ENCODE measurements at places on chromosomes 6 and 20.

DNA sequence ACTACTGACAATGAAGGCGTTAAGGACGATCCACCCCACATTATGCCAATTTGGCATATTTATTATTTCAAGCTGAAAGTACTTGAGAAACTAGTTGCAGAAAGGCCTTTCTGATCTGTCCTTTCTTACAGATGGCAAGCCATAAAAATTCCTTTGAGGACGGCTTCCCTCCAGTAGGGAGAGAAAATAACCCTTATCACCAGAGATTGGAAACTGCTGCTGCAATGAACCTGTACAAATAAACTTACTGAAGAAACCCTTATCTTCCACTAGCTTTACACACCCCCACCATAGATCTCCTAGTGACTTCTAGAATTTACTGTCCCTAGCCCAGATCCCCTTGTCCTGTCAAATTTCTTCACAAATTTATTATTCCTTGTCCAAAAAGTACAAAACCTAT lies 105.2 kb downstream of the MAP7 start:
- DNase-seq: no peak

DNA sequence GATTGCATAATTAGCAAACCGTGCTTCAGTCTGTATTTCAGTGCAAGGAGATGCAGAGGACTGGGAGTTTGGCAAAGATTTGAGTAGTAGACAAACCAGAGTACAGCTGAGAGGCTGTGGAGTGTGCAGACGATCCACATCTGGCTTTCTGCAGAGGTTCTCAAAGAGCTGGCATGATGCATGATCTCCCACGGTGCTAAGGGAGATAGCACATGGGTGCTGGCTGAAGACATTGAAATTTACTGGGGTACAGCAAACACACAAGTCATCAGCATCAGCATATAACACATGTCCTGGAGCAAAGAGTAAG lies 79.0 kb upstream of the FAM184A start:
- DNase-seq: no peak

DNA sequence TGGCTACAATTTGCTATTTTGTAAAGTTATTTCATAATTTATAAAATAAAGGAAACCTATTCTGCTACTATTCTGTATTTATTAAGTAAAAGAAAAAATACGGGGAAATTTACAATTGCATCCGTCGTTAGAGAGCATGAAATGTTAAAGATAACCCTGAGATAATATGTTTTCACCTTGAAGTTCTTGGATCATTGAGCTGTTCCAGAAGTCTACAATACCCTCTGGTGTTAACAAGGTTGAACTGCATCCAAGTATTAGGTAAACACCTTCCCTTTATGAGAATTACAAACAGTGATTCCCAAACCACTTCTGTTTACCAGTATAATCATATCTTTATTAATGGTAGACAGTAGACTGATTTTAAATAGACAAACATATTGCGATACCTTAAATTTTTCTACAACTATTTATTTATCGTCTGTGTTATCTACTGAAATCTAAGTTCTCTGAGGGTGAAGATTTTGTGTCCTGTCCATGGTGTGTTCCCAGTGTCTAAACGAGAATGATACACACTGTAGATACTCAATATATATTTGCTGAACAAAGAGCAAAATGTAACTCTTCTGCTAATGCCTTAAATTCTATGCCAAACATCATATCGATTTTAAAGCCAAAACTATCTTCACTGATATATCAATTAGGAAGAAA lies 28.2 kb downstream of the TBC1D32 start:
- no peak for DNase-seq

GRCh38 chr6:43074847-43075669 lies 1.1 kb upstream of the PTK7 start:
- no peak for DNase-seq

DNA sequence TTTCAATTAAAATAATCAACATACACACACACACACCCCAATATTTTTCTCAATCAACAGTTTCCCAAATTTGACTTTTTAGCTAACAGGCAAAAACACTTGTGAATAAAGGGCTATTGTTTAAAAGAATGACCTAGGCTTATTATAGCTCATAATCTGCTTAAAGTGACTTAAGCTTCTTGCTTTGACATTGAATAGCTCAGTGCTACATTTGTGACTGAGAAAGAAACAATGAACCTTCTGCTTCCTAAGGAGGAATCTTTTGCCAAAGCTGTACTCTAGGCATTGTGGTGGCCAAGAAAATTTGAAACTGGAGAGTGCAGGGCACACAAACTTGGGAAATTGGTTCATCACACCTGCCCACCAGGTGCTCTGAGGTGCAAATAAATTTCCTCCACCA lies 282.0 kb downstream of the SYNE1 start:
- no peak for DNase-seq

- DNase-seq: no peak
Measured at GRCh38 chr20:37348792-37349516, 3.0 kb downstream of the SRC start.

GRCh38 chr6:80480421-80481157 lies 374.1 kb downstream of the BCKDHB start:
- no peak for DNase-seq

DNA sequence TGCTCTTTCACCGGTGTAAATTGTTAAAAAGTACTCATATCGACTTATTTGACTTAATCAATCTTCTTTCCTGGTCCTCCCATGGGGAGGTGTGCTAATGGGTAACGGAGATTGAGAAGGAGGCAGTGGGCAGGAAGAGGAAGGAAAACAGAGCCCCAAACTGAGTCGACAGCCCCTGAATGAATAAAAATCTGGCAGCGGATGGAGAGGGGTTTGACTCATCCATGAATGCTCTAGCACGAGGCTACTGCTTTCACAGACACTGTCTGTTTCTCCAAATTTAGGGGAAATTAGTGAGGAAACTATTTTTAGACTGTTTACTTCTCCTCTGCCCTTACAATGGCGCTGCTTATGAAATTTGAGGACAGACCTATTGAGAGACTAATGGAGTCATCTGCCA lies 142.2 kb upstream of the ATXN1 start:
- no peak for DNase-seq

DNA sequence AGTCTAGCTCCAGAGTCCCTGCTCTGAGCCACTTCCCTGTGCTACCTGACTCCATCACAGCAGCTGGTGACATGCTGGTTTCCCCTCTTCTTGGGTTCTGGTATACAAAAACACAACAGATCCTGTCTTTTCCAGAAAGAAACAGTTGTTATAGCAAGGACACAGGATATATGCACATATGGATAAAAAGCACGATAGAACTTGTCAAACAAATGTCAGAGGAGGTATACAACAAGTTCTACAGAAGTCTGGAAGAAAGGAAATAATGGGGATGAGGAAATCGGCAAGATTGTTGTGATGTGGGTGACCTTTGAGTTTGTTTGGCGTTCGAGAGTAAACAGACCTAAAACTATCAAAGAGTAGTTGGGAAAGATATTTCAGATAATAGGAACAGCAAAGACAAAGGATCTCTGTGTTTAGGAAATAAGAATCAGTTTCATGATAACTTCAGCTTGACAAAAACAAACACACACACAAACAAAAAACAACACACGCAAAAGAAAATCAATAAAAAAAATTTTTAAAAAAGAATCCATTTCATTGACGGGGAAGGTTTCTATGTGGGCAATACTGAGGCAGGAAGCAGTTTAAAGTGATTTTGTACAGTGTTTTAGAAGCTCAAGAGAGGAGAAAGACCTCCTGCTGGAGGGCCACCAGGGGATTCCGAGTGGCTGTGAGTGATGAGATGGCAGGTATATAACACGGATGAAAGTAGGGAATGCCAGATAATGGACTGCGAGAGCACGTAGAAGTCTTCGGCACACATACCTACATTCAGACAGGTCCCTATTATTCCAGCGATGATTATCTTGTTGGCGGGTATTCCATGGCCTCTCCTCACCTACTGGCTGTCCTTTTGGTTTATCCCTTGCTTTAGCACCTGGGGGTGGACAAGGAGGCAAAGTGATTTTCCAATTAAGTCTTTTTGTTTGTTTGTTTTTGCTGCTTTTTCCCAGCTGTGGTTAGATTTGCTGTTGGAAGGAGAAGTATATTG lies 174.9 kb downstream of the HS3ST5 start:
- no peak for DNase-seq

- DNase-seq: no peak
Measured at GRCh38 chr6:168037856-168038255, 40.4 kb downstream of the KIF25 start.

DNA sequence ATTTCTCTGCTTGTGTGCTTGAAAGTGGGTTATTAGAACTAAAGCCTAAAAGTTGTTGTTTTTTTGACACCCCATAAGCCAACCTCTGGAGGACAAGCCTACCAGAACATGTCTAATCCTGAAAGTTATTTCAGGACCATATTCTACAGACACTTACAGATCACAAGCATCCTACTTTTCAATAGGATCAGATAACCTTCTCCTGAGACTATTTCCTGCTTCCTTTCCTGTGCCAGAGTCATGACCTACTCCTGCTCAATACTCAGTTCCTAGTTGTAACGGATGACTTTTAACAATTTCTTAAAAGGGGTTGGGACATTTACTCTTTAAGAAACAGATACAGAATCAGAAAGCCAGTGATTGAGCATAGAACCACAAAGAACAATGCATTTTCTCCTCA lies 5.3 kb upstream of the FILIP1 start:
- DNase-seq: no peak

- no peak for DNase-seq
Measured at GRCh38 chr20:31747640-31748039, 8.6 kb downstream of the TPX2 start.

DNA sequence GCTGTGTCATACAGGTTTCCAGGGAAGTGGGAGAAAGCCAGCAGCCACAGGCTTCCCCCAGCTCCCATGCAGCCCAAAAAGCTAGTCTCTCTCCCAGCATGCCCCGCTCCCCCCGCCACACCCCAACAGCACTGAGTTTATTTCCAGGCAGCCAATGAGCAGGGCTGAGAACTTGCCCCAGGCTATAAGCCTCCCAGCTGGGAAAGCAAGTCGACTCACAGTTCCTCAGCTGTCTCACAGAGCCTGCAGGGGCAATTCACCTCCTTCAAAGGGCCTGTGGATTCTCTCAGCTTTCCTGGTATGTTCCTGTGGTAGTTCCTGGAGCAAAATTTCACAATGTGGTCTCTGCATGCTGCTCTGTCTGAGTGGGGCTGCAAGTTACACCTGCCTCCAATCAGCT lies 34.2 kb downstream of the PAX1 start:
- DNase-seq: no peak

Data from left cardiac atrium (tissue), 4 donors.